ENCODE measurements at places on chromosomes 2 and 18.

GRCh38 chr2:104866883-104867812, 13.2 kb downstream of the POU3F3 start:
- no peak for DNase-seq

GRCh38 chr2:143685421-143686078, 556.3 kb downstream of the ARHGAP15 start:
- DNase-seq: no peak

DNA sequence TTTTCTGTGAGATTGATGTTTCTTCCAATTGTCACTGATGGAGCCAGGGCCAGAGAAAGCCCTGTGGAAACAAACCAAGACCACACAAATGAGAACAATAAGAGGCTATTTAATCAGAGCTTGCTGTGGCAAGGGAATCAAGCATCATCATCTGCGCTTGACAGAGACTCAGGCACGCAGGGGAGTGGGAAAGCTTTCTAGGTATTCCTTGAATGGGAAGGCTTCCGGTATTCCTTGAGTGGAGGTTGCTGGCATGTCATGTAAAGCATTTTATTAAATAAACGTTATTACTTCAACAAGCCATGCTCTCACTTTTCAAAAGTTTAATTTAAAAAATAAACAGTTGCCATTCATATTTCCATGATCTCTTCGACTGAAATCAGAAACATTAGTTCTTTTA, 194.6 kb upstream of the SYT4 start:
- no peak for DNase-seq

DNA sequence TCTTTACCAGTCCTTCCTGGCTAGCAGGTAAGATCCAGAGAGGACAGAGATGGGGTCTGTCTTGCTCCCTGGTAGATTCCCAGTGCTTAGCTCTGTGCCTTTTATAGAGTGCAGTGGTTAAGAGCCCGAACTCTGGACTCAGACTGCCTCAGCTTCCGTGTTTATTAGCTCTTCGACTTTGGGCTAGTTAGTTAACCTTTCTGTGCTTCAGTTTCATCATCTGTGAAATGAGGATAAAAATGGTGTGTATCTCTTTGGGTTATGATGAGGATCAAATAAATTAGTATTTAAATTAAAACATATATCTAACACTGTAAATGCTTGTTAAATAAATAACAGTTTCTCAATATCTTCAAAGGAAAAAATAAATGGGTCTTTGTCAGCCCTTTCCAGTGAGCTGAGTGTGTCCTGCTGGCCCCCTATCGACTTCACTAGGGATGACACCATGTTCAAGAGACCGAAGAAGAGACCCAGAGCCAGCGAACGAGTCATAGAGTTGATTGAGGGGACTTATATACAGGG, 38.2 kb downstream of the CERS6 start:
- DNase-seq: no peak

DNA sequence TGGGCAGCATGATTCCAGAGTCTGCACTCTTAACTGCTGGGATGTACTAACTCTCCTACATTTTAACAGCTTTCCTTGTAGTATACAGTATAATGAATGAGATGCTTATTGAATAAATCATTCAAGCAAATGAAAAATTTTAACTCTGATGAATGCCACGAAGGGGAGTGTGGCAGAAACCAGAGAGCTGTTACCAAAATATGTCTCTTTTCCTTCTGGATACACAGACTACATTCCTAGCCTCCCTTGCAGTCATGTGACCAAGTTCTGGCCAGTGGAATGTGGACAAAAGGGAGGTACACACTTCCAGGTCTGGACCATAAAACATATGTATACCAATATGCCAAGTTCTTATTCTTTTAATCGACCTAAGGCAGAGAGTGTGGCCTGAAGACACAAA, 1.7 kb upstream of the EML4 start:
- DNase-seq: no peak

DNA sequence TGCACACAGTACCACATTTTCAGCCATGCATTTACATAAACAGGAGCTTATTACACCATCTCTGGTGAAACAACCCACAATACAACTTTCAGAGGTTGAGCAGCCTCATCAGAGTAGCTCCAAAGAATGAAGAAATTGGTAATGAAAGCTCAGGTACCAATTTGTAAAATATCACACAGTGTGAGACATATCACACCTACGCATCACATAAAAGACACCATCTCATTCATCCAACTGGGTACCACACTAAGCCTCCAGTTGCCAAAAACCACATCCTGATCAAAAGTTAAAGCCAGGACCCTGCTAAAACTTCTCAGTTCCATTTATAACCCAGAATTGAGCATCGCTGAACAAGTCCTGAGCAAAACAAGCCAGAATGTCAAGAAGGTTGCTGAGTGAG, 4.6 kb downstream of the TMEM163 start:
- DNase-seq: no peak

GRCh38 chr2:5914811-5915611, 222.8 kb downstream of the SOX11 start:
- DNase-seq: no peak

- DNase-seq: no peak
Observed at GRCh38 chr2:186274936-186275575, 211.0 kb upstream of the ZC3H15 start.

- no peak for DNase-seq
Observed at GRCh38 chr2:230410861-230411569, 5.0 kb upstream of the SP100 start.
